Activated CD8-positive, alpha-beta memory T cell treated with anti-CD3 and anti-CD28 coated beads for 1 hour (primary cell): ENCODE measurements at places on chromosomes 5 and 9.
A peak's percentile ranks its signal among the peaks of the same experiment; 100 is the strongest.

GRCh38 chr5:33734537-33734936 lies 157.3 kb downstream of the ADAMTS12 start:
- DNase-seq, result no peak

DNA sequence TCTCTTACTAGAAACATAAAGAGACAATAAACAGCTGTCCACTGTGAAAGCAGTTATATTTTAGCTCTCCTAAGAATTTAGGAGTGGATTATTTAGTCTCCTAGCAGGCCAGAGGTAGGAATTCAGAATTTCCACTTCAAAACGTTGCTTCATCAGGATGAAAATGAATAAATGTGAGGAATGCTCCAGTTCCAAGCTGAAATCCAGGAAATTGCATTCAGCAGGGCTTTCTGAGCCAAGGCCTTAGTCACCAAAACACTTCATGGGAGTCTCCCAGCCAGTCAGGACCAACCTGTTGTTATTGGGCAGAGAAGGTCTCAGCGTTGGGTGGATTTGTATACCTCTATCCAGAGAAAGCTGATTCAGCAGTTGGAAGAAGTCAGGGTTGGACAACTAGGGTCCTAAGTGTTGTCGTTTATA lies 1040.3 kb downstream of the TLE1 start:
- no peak for DNase-seq

GRCh38 chr9:15077946-15078729 lies 167.9 kb upstream of the FREM1 start:
- no peak for DNase-seq

GRCh38 chr5:87499478-87500410 lies 87.0 kb upstream of the CCNH start:
- DNase-seq, result no peak

DNA sequence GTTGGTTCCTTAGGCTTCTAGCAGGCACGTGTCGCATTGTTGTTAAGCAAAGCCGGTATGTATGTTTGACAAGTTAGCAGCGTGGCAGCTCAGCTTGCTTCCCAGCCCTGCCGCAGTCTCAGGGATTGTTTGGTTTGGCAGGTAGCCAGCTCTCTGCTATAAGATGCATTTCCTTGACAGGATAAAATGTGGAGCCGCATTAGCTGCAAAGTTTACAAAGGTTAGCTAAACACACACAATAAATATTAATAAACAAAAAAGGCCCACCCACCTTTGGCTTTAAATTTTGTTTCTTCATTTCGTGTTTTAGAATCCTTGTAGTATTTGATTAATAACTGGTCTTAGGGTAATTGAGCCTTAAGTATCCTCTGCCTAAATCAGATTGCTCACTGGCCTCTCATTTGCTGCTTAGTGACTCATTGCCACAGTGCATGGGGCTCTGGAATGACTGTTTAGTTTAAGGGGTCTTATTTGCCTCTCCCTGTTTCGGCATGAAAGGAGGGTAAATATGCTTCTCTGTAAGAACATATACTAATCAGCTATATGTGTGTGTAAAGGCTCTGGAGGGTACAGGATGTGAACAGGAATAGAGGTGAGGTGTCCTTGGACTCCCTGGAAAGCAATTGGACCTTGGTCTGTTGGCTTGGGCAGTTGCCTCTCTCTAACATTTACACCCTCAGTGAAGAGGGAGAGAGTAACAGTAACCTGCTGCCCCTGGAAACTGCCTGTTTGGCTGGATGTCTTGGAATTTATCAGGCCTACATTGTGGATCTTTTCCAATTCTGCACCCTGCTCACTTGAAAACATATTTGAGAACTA lies 122.0 kb downstream of the GDNF start:
- DNase-seq, result no peak

DNA sequence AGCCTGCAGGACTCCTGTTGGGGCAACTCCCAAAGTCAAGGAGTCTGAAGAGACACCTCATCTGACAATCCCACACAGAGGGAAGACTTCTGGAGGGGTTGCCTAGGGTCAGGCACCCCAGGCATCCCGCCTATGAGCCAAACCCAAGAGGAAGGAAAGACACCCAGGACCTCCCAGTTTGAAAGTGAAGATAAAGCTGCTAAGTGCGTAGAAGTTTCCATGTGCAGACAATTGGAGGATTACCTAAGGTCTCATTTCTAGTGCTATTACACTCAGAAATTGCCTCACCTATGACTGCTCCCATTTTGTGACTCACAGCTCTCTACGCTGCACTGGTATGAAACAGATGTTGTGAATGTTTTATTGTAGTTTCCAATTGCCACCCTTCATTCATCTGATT lies 322.9 kb downstream of the SLIT3 start:
- DNase-seq, result no peak

DNA sequence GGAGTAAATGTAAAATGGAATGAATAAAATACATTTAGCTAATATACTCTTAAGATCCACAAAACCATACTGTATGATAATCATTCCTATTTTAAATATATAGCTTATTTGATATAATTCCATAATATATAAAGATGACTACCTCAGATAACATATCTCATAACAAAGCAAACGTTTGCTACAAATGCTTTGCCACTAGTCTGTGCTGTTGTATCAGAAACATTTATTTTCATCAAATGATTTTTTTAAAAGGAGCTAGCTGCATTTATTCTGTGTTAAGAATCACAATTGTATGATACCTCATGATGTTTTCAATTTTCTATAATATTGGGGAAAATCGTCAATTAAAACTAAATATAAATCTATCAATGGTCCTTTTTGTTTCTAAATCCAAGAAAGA lies 567.2 kb downstream of the PTPRD start:
- DNase-seq, result no peak

DNA sequence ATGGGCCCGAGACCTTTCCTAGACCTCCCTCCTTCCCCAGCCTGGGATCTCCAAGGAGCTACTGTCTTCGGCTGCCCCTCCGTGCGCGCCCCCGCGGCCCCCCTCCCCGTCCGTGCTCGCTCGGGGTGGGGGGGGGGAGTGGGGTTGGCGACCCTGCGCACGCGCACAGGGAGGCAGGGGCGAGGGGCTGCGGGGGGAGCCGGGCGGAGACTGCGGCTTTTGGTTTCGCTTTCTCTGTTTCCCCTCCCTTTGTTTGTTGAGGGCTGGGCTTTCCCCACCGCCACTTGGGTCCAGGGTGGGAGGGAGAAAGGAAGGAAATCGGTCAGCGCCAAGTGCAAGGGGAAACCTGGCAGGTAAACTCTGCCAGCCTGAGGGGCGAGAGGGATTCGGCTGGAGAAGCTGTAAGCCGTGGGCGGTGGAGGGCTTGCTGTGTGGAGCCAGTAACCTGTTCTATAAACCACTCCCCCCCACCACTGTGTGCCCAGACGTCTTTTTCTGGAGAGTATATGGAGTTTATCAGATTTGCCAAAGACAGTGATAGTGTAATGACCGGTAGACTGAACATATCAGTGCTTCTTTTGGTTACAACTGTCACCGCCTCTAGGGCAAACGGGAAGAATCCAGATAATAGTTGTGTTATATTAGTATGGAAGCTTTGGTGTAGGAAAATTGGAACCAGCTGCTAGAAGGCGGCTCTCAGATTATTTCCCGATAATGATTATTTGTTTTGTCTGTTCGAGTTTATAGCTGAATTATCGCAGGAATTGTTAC lies 684 bp downstream of the DNAJA1 start:
- DNase-seq, result peak; percentile 23

- DNase-seq, result no peak
Measured at GRCh38 chr9:111276431-111277128, 53.4 kb downstream of the OR2K2 start.

DNA sequence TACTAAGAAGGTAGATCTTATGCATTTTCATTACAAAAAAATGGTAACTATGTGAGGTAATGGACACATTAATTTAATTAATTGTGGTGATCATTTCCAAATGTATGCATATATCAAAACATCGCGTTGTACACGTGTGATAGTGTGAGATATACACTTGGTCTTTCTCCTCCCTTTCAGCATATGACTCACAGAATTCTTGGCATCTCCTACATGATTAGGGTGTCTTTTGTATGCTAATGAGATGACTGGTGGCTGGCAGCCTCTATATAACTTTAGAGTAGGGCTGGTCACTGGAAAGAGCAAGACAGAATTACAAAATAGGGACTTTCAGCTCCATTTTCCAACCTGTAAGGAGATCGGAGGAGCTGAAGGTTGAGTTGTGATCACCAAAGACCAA lies 1167.6 kb downstream of the CDH12 start:
- no peak for DNase-seq

GRCh38 chr9:36974731-36975130 lies 59.3 kb downstream of the PAX5 start:
- DNase-seq, result no peak

DNA sequence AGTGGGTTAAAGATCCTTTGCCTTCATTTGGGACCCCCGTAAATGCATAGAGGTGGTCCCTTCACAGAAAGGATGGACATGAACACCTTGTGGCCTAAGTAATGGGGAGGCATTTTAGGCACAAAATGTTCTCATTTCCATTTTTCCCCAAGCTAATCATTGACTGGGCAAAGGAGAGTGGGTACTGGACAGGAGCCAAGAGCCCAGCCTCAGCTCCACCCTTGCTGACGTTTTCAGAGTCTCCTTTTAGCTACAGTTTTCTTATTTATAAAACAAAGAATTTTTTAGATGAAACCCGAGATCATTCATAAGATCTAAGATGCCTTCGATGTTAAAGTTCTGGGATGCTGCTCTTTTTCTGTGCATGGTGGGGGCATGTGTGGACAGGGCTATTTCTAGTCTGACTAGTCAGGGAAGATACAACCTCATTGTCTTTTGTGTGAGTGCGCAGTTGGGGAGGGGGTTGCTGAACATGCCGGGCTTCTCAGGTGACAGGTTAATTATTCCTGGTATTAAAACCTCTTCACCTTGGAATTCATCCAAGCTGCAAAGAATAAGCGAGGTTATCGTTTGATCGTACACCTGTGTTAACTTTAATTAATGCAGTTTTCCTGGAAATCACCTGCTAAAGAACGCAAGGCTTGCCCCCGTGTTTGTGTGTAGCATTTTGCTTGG lies 48.4 kb downstream of the ADAMTS16 start:
- DNase-seq, result no peak

DNA sequence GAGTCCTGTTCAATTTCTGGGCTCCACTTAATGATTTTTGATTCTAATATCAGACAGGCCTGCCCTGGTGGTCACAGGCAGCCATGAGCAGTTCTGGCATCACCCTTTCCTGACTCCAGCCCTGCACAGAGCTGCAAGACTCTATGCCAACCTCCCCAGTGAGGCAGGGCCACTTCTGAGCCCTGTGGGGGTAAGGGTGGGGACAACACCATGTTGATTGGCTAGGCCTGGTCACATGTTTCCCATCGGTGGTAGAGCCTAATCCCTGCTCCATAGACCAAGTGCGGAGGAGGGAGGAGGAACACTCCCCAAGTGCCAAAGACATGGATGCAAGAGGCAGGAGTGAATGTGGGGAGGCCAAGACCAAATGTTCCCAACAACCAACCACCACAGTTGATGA lies 134.6 kb downstream of the PHF2 start:
- DNase-seq, result no peak

GRCh38 chr5:112036206-112036605 lies 279.2 kb upstream of the NREP start:
- no peak for DNase-seq

GRCh38 chr5:174235221-174236011 lies 189.9 kb downstream of the NSG2 start:
- no peak for DNase-seq

DNA sequence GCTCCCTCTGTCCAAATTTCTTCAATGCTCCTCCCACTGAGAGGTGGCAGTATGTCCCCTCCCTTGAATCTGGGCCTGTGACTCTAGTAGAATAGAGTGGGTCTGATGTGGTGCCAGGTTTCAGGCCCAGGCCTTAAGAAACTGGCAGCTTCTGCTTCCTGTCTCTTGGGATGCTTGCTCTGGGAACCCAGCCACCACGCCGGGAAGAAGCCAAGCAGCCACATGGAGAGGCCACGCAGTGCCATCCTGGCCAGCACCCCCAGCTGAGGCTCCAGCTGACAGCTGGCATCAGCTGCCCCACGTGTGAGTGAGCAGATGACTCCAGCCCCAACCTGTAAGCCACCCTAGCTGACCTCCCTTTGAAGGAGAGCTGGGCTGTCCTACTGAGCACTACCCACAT lies 7.3 kb upstream of the TSPAN17 start:
- DNase-seq, result no peak

GRCh38 chr9:19788152-19788551 lies 685 bp downstream of the SLC24A2 start:
- DNase-seq, result no peak

DNA sequence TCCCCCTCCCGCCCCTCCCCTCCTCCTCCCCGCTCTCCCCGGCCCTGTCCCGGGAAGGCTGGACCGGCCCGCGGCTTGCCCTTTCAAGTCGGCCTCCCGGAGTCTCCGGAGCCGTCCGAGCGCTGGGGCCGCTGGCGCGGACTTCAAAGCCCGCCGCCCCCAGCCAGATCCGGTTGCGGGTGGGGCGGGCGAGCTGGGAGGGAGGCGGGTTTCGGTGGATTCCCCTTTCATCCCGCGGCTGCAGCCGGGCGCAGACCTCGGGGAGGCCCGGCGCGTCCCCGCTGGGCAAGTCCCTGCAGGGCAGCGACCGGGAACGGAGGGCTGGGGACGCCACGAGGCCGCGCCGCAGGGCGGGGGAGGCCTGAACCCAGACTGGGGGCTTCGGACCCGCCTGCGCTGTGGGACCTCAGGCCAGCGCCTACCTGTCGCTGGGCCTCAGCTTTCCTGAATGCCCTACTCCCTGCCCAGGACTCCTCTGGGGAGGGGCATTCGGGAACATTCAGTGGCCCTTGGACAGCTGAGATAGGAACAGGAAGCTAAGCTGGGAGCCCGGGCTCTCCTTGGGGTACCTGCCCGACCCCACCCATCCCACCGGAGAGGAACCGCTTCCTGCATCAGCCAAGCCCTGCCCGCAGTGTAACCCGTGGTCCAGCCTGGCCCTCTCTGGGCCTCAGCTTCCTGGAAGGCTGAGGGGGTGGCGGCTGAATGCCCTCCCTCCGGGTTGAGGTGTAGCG lies 23.4 kb downstream of the C9orf50 start:
- DNase-seq, result no peak

- DNase-seq, result no peak
Measured at GRCh38 chr5:65946198-65946745, 19.9 kb downstream of the ERBIN start.

DNA sequence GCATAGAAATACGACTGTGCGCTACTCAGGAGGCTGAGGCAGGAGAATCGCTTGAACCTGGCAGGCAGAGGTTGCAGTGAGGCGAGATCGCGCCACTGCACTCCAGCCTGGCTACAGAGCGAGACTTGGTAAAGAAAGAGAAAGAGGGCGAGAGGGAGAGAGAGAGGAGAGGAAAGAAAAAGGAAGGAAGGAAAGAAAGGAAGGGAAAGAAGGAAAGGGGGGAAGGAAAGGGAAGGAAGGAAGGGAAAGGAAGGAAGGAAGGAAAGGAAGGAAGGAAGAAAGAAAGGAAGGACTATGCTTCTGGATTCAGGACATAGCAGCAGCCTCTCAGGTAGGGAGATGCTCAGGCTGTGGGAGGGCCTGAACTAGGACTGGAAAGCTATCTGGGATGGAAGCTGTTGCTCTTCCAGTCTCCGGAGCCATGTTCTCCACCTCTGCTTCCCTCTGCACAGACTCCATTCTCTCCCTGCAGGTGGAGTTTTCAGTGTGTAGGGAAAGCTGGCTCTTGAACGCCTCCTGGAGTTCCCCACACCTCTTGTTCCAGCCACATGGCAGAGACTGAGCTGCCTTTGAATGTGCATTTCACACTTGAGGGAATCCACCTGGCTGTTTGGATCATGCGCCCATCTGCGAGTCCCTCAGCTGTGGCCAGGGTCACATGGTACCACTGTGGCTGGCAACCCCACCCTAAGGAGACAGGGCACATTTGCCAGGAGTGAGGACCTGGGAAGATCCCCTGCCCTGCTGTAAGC lies 9.1 kb downstream of the SWI5 start:
- no peak for DNase-seq
